ENCODE measurements at places on chromosomes 4 and X.

DNA sequence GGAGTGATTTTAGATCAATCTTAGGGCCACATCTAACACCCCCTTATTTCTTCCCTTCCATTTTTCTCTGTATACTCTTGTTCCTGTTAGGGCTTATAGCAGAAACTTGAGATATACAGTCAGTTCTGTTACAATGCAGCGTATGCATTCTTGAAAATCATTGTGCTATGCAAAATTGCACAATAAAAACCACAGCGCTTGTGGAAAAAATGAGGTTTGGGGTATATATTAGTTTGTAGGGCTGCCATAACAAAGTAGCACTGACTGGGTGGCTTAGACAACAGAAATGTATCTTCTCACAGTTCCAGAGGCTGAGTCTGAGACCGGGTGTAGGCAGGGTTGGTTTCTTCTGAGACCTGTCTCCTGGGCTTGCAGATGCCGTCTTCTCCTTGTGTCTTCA is 59.0 kb downstream of the WWC2 start:
- DNase-seq, result no peak

GRCh38 chrX:48683411-48683982 is at the start of gene WAS:
TSS of gene WAS (plus strand) at chrX:48683799. CDS start at chrX:48683854, 55 bp downstream.
- DNase-seq, result no peak

DNA sequence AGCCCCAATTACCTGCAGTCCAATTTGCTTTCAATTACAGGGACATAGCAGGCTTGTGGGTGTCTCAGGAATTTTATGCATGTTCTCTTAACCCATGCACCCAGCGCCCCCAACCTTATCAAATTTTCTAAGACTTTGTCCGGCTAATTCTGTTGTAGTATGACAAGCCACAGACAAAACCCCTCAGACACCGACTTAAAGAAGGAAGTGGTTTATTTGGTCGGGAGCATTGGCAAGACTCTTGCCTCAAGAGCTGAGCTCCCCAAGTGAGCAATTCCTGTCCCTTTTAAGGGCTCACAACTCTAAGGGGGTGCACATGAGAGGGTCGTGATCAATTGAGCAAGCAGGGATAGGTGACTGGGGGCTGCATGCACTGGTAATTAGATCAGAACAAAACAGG is 28.7 kb upstream of the IL9R start:
- DNase-seq, result no peak

DNA sequence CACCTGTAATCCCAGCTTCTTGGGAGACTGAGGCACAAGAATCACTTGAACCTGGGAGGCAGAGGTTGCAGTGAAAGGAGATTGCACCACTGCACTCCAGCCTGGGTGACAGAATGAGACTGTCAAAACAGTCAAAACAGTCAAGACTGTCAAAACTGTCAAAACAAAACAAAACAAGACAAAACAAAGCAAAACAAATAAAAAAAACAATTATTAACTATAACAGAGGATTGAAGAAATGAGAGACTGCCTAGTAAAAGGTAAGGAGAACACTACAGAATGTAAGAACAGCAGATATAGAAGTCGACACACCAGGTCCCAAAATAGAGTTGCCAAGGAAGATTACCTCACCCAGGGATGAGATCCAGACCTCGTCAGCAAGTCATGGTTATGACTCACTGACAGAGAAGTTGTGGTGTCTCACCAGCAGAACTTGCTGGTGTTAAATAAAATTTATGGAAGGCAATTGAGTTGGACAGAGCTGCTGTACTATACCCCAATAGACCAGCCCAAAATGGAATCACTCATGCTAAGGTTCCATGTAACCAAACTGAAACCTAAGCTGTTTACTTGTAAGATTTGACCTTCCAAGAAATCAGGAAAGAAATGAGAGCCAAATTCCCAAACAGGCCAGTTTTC is 32.1 kb upstream of the GK start:
- DNase-seq, result no peak

DNA sequence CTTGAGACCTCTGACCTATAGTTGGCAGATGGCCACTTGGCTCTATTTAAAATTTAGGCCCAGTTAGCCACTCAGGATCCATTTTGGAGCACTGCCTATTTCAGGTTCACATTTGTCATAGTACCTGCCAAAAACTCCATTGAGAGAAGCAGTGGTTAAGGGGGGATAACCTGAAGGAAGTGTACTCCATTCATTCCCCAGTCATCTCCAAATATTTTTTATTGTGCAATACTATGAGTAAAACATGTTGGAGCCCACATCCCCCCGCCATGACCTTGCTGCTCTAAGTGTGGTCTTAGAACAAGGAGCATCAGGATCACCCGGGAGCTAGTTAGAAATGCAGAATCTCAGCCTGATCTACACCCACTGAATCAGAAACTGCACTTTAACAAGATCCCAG is 21.1 kb downstream of the PLP1 start:
- DNase-seq, result no peak

- DNase-seq, result no peak
Measured at GRCh38 chr4:153531000-153531358, 64.8 kb downstream of the TMEM131L start.

GRCh38 chrX:10370976-10371375 is 214.2 kb downstream of the CLCN4 start:
- DNase-seq, result no peak

GRCh38 chrX:319579-320125 is 1.1 kb upstream of the GTPBP6 start:
- no peak for DNase-seq

DNA sequence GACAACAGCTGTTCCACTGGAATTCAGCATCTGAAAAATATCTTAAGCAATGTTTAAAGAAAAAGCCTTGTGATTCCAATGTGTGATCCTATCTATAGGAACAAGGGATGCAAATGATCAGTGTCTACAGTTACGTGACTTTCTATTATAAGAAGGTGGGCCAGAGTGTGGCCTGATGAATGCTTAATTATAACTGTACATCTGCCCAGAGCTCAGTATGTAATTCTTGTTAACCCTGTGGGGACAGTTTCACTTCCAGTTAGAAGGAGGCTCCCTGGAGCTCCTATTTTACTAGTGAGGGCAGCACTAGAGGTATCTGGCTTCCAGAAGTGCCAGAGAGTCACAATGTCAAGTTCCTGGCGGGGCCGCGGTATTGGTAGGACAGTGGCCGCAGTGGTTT is 288.5 kb downstream of the USP46 start:
- DNase-seq, result no peak

Measured in stimulated activated CD4-positive, alpha-beta T cell treated with anti-CD3 and anti-CD28 coated beads, Interleukin-15, amount 100 ng/mL, for 1 hour (primary cell).